ENCODE measurements at places on chromosomes 1 and 21.

GRCh38 chr1:200694738-200695137, 25.0 kb upstream of the DDX59 start:
- no peak for DNase-seq

DNA sequence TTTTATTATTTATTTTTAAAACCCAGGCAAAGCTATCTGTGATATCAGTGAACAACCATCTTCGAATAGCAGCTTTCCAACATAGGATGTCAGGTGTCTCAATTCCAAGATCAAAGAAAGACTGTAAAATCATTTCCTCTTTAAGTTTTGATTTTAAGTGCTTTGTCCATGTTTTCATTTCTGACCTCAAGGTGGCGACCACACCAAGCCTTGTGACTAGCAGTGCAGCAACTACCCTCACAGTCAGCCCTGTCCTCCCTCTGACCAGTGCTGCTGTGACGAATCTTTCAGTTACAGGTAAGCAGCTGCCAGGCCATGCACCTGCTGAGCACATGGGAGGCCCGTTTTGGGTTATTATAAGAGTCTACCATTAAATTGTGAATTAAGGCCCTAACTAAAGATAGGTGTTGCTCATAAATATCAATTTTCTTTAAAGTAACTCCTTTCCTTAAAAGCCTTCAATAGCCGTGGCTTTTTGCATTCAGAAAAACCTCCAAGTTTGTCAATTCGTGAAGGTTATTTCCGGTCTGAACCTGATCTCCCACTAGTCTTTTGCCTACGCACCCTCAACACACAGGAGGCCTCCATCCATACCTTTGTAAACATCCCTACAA, 117.0 kb downstream of the CD247 start:
- no peak for DNase-seq

GRCh38 chr21:38959692-38960061, 153.9 kb downstream of the ETS2 start:
- DNase-seq = no peak

- DNase-seq = no peak
Observed at GRCh38 chr1:31931593-31932225, 6.5 kb downstream of the PTP4A2 start.

DNA sequence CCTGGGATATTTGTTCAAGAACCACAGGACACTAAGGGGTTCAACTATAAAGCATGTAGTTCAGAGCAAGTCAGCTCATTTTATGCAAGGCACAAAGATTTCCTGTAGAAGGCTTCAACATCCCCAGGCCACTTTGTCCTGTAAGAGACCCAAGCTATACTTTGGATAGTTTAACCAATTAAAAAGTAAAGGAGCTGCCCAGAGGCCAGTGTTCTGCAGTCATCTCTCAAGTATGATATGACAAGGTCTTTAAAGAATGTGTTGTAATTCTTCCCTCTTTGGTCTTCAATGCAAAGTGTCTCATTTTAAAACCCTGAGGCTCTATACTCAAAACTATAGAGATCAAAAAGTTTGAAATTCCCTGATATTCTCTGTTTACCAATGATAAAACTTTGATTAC, 34.1 kb downstream of the KRTAP20-3 start:
- DNase-seq = no peak

GRCh38 chr1:153842006-153842471, 66.8 kb downstream of the SLC27A3 start:
- no peak for DNase-seq

DNA sequence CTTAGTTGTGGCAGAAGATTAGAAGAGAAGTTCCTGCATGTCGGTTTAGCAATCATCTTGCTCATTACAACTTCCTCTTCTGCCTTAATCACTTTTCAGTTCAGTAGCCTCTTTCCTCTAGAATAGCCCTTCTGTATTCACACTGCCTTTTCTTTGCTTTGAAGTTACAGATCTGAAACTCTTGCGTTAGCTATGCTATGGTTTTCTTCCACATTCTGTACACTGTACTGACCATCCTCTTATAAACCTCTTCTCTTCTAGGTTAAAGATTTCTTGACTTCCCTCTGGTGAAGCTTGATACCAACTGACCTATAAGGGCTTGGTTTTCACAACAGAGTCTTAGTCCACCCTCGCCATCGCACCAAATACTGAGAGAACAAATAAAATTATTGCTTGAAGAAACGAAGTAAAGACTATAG, 35.0 kb downstream of the C21orf91 start:
- no peak for DNase-seq

DNA sequence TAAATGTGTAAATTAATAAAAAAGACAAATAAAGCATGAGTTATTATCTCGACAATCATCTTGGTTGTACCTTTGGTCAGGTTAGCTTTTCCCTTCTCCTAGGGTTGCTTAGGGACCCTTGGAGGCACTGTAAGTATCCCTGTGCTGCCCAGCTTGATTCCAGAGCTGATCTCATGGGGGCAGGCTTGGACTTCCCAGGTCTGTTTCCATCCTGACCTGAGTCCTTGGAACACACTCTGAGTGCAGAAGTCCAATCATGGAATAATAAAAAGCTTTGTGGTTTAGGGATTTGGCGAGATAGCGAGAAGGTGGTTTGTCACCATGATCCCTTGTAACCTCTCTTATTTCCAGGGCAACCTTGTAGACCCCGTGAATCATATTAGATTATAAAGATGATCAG, 18.7 kb upstream of the PAPPA2 start:
- DNase-seq = no peak

DNA sequence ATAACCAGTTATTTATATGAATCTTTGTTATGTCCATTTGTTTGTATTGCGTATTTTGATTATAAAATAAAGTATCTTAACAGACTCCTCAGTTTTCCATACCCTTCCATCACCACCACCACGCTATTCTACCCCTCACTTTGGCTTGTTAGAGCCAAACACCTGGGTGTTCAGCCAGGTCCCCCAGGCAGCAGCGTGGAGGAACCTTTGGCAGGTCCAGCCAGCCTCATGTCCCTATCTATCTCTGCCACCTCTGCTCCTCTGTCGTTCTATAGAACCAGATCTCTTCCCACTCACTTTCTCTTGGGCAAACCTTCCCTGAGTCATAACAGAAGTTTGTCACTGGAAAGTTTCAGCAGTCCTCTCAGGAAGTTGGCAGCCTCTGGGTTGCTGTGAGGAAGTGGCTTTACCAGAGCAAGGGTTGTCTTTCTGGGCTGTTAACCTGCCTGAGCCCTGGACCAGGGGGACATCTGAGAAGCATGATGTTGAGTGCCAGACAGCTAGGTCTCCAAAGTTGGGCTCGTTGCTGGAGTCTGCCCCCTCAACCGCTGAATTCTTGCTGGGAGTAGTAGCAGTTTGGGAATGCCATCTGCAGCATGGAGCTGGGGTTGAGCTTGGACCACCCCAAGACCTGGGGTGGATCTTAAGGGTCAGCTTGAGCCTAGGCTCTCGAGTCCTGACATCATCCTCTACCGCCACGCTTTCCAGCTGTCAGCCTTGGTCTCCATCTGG, 996 bp upstream of the SH3BGRL3 start:
- no peak for DNase-seq

DNA sequence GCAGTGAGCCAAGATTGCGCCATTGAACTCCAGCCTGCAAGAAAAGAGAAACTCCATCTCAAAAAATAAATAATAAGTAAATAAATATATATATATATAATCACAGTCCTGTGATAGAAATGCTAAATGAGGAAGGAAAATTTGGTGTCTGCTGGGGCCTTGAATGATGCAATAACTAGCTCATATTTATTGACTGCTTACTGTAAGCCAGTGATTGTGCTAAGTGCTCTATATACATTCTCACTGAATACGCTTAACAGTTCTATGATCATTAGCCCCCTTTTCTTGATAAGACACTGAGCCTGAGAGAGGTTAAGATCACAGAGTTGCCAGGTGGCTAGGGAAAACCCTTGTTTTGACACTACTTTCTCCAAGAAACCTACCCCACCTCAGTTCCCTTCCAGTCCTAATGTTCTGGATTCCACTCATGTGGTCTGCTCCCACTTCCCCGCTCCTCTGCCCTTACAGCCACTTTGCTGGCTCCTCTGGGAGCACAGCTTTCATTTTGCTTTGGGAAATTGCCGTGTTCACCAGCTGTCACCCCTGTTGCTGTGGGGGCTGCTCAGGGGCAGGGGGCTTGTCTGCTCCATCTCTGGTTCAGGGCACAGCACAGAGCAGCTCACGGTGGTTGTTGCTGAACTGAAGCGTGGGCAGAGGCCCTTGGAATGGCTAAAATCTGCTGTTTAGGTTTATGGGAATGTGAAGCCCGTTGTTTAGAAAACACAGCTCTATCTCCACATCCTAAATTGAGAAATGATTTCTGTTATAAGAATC, 2.5 kb upstream of the BMP8A start:
- no peak for DNase-seq

GRCh38 chr1:21491488-21492355, 17.5 kb upstream of the ALPL start:
- no peak for DNase-seq

GRCh38 chr1:223411309-223411708, 18.1 kb downstream of the CCDC185 start:
- DNase-seq = no peak

GRCh38 chr21:25589887-25590286, 17.4 kb downstream of the MRPL39 start:
- no peak for DNase-seq

Data from esophagus squamous epithelium (tissue), 5 donors.